LHCN-M2 (cell line): ENCODE measurements at places on chromosomes 16 and 17. TPM values are rescaled to one million over a fixed set of nuclear protein-coding genes. Genes with fewer than 3 reads are reported as not detected.

DNA sequence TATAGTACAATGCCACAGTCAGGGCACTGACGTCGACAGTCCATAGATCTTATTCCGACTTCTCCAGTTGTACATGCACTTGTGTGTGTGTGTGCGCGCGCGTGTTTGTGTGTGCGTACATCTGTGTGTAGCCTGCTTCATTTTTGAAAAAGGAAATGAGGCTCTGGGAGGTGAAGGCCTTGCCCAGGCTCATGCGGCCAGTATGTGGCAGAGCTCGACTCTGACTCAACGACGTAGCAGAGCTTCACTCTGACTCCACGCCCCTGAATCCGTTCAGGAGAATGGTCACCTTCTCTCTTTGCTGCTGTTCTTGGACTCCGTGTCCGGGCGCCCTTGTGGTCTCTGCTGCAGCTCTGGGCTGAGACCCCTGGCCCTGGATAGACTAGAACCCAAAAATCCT lies 81.6 kb upstream of the CIBAR2 start:
- DNase-seq, result no peak

DNA sequence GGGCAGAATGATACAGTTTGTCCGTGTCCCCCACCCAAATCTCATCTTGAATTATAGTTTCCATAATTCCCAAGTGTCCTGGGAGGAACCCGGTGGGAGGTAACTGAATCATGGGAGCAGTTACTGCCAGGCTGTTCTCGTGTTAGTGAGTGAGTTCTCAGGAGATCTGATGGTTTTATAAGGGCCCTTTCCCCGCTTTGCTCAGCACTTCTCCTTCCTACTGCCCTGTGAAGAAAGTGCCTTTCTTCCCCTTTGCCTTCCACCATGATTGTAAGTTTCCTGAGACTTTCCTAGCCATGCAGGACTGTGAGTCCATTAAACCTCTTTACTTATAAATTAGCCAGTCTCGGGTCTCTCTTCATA lies 28.9 kb upstream of the SEC14L1 start:
- DNase-seq, result no peak

GRCh38 chr16:69498926-69499325 lies 66.8 kb upstream of the NFAT5 start:
- no peak for DNase-seq

- DNase-seq, result no peak
Measured at GRCh38 chr16:4369007-4369733, 2.5 kb upstream of the VASN start.

DNA sequence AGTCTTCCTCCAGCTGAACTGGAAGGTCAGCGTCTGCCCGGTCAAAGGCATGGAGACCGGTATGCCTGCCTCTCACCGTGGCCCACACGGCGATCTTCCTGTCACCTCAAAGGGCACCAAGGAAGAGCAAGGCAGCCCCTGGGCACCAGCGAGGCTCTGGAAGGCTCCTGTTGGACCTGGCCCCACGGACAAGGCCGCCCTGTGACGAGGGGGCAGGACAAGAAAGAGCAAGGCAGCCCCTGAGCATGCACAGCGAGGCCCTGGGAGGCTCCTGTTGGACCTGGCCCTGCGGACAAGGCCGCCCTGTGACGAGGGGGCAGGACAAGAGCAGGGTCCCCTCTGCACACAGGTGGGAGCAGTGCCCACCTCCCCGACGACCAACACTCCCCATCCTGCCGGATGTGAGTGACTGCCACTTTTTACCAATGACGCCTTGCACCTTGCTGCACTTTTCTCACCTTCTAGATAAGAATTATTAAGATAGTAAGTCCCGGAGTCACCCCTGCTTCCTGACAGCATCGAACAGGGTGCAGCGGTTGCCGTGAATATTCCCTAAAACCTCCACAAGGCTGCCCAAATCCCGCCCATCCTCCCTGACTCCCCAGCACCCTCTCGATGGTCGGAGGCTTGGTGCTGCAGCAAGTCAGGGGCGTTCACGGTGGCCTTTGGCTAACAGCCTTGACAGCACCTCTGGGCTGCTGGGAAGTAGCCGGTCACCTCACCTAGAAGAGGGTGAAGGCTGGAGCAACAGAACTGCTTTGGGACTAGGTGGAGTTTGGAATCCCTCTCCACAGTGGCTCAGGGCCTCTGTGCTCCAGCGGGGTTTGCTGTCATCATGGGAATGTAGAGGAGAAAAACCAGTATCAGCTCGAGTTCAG lies 5.6 kb upstream of the WDR45B start:
- no peak for DNase-seq

- no peak for DNase-seq
Measured at GRCh38 chr16:80994451-80994850, 12.2 kb downstream of the CMC2 start.

Gene TMEM88
- total RNA-seq, result 1.1 TPM in 1 of 2 replicates, not detected in the other
